ENCODE measurements at places on chromosomes 3 and 15.

- no peak for DNase-seq
These were observed 43.4 kb downstream of the SLCO2A1 start for GRCh38 chr3:133986311-133986710.

GRCh38 chr3:58411851-58412830 is 21.5 kb downstream of the PDHB start:
- DNase-seq, result no peak

DNA sequence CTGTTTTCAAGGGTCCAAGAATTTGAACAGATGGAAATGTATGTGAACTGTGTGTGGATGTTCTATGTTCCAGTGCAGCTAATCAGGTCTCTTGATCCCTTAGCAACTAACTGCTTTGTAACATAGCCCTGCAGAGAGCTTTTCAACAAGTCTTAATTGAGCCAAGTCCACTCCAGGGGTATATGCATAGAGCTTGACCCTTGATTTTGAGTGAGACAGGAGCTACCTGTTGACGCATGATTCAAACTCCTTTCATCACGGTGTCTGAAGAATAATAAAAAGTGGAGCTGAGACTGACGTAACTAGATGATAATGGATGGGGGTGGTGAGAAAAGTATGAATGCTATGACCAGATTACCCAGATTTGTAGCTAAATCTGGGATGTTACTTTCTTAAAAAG is 93.3 kb upstream of the CCDC54 start:
- DNase-seq, result no peak

- no peak for DNase-seq
These were observed 153.7 kb upstream of the GAP43 start for GRCh38 chr3:115469649-115470048.

GRCh38 chr15:68489421-68489820 is 57.5 kb upstream of the ITGA11 start:
- DNase-seq, result no peak

GRCh38 chr3:73418681-73419080 is 206.1 kb downstream of the PDZRN3 start:
- DNase-seq, result no peak

- no peak for DNase-seq
These were observed 52.4 kb upstream of the CMSS1 start for GRCh38 chr3:99765042-99765942.

DNA sequence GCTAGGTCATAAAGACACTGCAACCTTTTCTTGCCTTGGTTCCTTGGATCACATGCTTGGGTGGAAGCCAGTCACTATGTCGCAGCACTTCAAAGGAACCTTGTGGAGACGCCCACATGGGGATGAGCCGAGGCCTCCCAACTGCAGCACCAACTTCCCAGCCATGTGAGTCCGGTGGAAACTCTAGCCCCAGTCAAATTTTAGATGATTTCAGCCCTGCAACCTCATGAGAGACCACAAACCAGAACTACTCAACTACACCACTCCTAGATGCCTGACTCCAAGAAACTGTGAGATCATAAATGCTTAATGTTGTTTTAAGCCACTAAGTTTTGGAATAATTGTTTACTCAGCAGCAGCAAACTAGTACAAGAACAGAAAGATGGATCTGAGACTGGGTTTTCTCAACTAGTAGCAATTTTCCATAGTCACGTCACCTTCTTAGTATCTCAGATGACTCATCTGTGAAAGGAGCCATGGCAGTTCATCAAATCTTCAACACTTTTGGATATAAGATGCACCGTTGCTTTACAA is 86.5 kb downstream of the MB21D2 start:
- no peak for DNase-seq

- DNase-seq, result no peak
These were observed 33.0 kb upstream of the PLSCR4 start for GRCh38 chr3:146283781-146284445.

- DNase-seq, result no peak
These were observed 36.8 kb upstream of the SEC13 start for GRCh38 chr3:10357592-10358308.

DNA sequence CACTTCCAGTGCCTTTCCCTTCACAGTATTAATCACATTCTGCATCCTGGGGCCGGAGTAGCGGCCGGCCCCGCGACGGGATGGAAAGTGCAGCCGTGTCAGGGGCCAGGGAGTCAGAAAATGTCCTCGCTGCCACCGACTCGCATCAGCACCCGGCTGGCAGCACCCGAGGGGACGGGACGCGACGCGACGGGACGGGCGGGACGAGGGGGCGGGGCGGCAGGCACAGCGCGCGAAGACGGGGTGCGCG is 353 bp downstream of the ATG3 start:
- no peak for DNase-seq

DNA sequence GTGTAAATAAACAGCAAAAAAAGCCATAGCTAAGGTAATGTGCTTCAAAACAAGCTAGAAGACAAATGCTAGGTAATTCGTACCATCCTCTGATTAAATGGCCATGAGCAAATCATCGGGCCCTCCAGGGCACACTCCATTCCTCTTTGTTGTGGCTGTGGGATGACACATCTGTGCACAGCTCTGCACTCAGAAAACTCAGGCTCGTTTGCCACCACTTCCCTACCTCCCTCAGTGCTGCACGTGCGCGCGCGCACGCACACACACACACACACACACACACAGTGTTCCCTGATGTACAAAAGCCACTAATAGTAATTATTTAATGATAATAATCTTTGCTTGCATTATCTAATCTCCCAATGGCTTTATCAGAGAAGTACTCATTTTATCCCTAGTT is 336.6 kb downstream of the FEZF2 start:
- DNase-seq, result no peak

DNA sequence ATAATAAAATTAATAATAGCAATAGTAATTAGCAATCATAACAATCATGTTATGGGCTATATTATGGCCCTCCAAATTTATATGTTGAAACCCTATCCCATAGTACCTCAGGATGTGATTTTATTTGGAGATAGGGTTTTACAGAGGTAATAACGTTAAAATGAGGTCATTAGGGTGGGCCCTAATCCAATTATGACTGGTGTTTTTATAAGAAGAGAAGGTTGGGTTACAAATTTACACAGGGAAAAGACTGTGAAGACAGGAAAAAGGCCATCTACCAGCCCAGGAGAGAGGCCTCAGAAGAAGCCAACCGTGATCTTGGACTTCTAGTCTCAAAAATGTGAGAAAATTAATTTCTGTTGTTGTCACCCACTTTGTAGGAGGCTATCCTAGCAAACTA is 353.1 kb downstream of the CHL1 start:
- DNase-seq, result no peak

DNA sequence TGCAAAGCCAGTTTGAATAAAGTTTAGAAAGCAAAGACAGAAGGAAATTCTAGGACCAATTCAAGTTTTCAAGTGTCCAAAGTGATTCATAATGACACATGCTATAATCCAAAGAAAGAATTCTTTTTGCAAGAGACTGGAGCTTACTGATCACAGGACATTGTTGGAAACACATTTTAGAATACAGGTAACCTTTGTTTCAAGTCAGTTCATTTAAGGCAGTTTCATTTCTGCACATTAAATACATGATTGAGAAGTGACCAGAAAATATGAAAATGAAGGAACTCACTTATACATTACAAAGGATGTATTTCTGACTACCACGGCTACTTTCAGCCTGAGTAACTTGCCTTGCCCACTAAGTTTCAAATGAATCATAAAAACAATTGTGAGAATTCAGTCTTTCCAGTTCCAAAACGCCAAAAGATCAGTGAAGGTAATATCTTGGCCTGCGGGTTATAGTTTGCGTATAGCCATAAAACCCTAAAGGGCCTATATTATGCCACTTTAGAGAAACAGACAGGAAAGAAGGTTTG is 48.7 kb downstream of the PRICKLE2 start:
- no peak for DNase-seq
